ENCODE measurements at places on chromosomes 4 and X.

GRCh38 chr4:77026322-77026704 is 49.5 kb downstream of the CCNI start:
- DNase-seq: no peak

DNA sequence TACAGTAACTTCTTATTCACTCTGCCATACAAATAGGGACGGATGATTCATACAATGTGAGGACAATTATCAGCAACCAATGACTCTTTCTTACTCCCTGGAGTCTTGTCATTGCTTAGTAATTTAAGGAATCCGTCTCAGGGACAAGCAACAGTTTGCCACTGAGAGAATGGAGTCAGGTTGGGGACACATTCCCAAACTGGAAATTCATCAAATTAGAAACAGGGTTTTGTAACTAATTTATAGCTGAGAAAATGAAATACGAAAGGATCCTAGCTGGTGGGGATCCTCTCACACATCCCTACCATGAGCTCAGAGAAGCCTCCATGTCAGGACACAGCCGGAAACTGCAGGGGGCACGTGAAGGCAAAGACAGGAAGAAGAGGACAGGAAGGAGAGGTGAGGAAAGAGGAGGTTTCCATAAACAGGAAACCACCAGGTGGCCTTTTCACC is 50.4 kb upstream of the KDR start:
- peak; percentile 67 for DNase-seq

DNA sequence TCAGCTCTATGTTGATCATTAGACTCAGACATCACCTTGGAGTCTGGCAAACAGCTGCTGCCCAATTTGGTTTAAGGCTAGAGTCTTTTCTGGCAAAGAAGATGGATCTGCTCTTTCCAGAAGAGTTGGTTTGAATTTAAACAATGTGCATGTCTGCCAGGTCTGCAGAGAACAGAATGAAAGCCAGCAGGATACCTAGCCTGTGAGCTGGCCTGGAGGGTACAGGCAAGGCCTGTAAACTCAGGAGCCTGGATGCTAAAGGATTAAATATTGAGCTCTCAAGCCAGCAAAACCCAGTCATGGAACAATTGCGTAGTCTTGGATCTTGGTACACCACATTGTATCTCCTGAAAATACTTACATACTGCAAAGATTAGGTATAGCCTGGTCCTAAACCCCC is 15.6 kb upstream of the PDLIM3 start:
- DNase-seq: no peak

- DNase-seq: no peak
These were observed 17.8 kb downstream of the TBC1D1 start for GRCh38 chr4:37908488-37909331.

GRCh38 chrX:105845631-105846030 is 23.3 kb downstream of the NRK start:
- DNase-seq: no peak

- no peak for DNase-seq
These were observed 606.0 kb downstream of the BCOR start for GRCh38 chrX:39491548-39492297.

DNA sequence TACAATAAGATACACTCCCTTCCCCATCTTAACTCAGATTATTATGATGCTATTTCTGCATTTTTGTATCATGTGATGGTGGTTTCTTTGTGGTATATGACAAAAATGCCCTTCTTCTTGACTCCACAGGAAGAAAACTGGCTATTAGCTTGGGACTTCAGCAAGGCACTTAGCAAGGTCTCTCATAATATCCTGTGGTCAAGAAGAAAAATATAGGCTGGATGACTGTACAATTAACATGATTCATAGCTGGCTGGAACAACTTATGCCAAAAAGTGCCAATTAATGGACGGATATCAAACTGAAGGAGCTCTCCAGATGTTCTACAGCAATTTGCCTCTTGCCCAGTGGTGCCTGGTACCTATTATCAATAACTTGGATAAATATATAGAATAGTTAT is 2.3 kb upstream of the MID1IP1 start:
- DNase-seq: no peak

DNA sequence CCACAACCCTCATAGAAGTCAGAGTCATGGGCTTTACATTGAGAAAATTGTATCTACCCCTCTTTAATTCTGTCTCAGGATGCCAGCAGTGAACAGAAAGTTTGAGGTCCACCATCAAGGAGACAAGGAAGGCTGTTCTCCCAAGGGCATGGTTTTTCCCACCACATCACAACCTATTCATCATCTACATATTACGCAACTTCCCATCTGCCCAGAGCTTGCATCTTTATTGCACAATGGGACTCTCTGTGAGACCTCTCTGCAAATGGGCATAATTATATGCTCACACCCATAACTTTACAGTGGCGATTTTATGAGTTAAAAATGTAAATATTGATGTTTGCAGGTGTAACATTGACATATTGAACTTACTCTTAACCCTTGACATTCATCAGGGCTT is 38.9 kb downstream of the PAGE2 start:
- no peak for DNase-seq

- no peak for DNase-seq
These were observed 921 bp upstream of the SETD7 start for GRCh38 chr4:139556724-139557555.

DNA sequence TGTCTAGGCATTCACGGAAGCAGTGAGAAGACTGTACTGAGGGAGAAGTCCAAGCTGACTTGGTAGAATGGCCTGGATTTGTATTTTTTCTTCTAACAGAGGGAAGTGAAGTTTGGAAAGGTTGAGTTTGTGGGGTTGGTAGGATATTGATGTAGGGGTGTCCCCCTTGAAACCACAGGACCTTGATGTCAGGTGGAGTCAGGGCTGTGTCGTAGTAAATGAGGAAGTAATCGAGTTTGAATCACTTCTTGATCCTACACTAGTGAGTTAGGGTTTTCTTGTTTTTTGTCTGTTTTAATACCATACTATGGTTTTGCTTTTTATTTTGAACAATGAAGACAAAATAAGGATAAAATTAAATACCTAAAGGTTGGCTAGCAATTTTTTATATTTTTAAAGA is 30.1 kb upstream of the ANAPC4 start:
- no peak for DNase-seq

- no peak for DNase-seq
These were observed 127.2 kb upstream of the RPS6KA3 start for GRCh38 chrX:20393944-20394343.

DNA sequence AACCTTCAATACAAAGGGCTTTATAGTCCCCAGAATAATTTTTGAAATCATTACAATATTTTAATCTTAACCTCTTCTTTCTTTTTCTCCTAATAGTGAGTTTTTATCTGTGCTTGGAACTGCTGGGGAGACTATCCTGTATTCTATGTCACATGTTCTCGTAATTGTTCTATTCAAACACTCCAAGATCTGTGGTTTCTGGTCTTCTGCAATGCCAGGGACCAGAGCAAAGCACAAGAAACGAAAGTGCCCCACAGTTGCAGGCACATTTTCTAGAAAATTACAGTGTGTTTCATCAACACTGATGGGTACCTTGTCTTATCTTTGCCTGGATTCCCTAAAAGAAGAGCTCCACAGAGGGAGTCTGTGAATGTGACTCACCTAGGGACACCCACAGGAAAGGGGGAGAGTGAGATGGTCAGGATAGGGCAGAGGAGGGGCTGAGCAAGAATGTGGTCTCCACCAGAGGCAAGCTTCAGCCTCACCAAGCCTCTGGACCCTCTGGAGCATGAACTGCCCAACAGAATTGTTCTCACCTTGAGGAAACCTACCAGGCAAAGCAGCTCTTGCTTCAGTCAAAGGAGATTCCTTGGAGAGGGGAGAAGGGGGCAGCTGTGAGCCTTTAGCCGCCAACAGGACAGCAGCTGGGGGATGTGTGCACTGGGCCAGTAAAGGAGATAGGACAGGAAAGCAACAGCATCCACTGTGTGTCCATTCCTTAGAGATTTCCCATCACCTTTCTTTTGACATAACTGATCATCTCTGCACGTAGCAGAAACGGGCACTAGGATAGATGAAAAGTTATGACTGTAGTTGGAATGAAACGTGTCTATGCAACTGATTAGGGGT is 25.9 kb downstream of the UNC5C start:
- no peak for DNase-seq

DNA sequence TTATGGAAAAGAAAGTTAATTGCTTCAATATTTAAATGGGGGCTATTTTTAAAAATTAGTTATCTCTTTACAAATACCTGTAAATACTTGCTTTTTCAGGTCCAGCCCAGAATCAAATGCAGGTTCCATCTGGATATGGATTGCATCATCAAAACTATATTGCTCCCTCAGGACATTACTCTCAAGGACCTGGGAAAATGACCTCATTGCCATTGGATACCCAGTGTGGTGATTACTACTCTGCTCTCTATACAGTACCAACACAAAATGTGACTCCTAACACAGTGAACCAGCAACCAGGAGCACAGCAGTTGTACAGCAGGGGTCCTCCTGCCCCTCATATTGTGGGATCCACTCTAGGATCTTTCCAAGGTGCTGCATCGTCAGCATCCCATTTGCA is 29.2 kb downstream of the SEC24B start:
- DNase-seq: no peak

- DNase-seq: no peak
These were observed 32.4 kb downstream of the PRDX4 start for GRCh38 chrX:23699636-23700194.

DNA sequence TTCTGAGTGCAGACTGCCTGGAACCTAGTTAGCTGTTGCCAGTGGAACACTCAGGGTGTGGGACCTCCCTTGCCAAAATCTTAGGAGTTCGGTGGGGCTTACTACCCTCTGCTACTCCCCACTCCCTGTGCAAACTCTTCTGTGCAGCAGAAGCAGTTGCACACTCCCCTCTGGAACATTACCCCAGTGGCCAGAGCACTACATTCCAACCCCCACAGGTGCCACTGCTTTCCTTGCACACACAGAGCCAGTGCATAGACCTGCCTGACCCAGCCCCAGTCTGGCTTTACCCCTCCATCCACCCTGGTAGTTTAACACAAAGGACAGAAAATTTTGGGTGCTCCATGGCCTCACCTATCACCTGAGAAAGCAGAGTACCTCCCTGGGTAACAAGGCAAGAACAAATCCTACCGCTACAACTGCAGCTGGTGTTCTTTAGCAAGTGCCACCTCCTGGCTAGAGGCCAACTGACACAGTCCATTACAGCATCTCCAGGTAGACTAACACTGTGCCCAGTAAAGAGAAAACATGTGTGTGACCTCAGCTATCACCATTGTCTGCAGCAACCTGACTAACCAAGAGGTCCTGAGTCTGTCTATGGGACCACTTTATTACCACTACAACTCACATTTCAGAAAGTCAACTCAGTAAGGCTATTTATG is 11.5 kb upstream of the RASSF6 start:
- DNase-seq: no peak

GRCh38 chr4:187103351-187103750 is 379.7 kb upstream of the FAT1 start:
- no peak for DNase-seq

- DNase-seq: no peak
These were observed 2.5 kb upstream of the BRWD3 start for GRCh38 chrX:80812176-80812575.

- DNase-seq: peak; percentile 82
These were observed at the start of gene EIF2S3 for GRCh38 chrX:24054182-24055042. TSS of gene EIF2S3 (plus strand) at chrX:24054956. CDS start at chrX:24054969, 13 bp downstream.

DNA sequence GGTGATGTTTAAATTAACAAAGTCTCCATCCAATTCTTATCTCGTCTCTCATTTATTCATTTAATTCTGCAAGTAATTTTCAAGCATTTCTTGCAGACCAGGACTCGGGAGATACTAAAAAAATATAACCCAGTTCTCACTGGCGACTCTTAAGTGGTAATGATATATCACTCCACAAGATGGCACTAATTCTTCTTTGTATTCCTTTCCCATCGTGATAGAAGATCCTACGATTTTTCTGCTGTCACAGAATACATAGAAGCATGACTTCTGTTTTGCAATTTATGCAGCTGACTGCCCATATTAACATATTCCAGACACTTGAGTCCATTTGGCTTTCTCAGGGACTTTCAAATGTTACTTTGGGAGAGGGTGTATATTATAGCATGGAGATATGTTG is 64.0 kb upstream of the FGF13 start:
- DNase-seq: no peak

DNA sequence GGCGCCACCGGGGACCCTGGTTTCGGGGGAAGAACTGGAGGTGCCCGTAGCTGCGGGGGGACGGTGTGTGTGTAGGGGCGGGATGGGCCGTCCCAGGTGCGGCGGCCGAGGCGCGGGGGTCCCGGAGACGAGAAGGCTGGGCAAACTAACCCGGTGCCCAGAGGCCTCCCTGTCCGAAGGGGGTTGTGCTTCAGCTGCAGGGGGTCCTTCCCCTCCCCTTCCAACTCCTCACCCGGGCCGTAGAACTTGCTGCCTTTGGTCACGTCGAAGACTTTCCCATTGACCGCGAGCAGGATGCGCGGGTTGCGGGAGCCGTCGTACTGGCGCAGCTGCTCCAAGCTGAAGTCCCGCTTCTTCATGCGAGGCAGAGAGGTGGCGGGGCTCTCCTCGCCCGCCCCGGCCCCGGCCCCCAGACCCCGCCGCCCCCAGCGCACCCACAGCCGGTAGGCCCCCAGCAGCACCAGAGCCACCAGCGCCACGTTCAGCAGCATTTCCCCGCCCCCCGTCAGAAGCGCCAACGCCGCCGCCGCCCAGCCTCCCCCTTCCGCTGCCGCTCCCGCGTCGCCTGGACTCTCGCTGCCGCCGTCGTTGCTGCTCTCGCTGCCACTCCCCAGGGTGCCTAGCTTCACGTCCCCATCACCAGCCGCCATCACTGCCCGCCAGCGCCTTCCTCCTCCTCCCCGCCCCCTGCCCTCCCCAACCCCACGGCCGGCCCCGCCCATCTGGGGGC is at the start of gene PGRMC2:
Gene PGRMC2, minus strand, starts transcription at position 673 of the 730 bp plus-strand sequence. Its CDS starts 23 bp downstream, at position 650.
- no peak for DNase-seq

- peak; percentile 89 for DNase-seq
These were observed 4.2 kb downstream of the TSPAN5 start for GRCh38 chr4:98653890-98654867.
